ENCODE measurements at places on chromosomes 1 and 21. TPM values are rescaled to one million over a fixed set of nuclear protein-coding genes. Genes with fewer than 3 reads are reported as not detected.

Gene FCRLA
- not detected for total RNA-seq

Gene NBPF14
- total RNA-seq: 29.8 TPM

DNA sequence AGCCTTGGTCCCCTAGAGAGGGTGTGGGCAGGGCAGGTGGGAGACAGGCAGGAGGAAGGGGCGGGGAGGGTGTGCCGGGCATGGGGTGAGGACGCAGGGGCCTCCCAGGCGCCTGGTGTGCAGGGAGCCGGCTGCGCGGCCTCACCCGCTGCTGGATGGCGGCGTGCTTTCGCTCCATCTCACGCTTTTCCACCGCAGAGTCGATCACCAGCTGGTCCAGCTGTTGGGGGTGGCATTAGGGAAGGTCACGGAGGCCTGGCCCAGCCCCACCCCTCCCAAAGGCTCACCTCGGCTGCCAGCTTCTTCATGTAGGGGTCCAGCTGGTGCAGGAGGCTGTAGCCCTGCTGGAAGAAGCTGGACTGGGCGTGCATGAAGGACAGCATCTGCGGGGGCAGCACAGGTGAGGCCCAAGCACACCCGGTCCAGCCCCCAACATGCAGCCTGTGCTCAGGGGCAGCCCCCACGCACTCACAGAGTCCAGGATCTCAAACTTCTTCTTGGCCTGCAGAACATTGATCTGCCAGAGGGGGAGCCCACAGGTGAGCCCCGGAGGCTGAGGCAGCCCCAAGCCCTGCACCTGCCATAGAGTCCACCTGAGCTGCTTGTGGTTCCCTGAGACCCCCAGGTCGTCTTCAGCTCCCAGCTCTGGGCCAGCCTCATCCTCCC lies 7.9 kb downstream of the ACAP3 start:
- no peaks in the 10 kb centered on the region for H3K27me3 ChIP-seq
- no peaks in the 10 kb centered on the region for H3K4me1 ChIP-seq
- no peak overlapping the region for H3K4me3 ChIP-seq
- DNase-seq: no peak
- no peaks in the 10 kb centered on the region for H3K36me3 ChIP-seq

DNA sequence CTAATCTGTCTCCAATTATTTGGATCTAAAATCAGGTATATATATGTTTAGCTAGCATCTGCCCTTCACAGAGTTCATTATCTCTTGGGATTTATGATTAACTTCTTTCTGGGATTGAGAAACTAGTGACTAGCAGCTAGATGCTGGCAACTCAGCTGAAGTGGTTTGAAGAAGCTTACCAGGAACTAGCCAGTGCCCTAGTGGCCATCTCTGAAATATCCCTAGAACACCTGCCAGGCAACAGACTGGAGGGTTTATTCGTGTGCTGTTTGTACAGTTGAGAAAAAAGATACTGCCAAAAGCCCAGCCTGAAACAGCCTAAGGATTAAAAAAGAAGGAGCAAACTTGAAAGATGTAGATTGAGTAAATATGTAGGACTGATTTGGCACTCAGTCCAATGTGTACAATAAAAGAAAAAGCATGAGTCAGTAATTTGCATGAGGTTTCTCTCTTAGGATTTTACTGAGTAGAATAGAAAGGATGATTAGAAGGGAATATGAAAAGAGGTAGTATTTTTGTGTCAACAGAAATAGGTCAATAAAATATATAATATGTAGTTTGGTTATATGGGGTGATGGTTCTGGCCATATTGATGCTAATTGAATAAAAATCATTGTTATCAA lies 1144.6 kb upstream of the ADGRL2 start:
- H3K4me3 ChIP-seq: no peak overlapping the region
- H3K27me3 ChIP-seq: no peaks in the 10 kb centered on the region
- no peak for DNase-seq
- H3K27ac ChIP-seq: no peak overlapping the region
- no peaks in the 10 kb centered on the region for H3K36me3 ChIP-seq

GRCh38 chr1:236685205-236685916 lies 938 bp upstream of the ACTN2 start:
- no peak overlapping the region for H3K27ac ChIP-seq
- no peak for DNase-seq
- peaks cover 8% of the 10 kb centered on the region for H3K4me1 ChIP-seq
- peak overlapping the region; percentile 72 for H3K4me3 ChIP-seq
- peaks cover 61% of the 10 kb centered on the region for H3K27me3 ChIP-seq

- DNase-seq: peak; percentile 39
- H3K36me3 ChIP-seq: peaks cover 26% of the 10 kb centered on the region
- no peaks in the 10 kb centered on the region for H3K4me1 ChIP-seq
- no peak overlapping the region for H3K27ac ChIP-seq
- H3K27me3 ChIP-seq: no peaks in the 10 kb centered on the region
- no peak overlapping the region for H3K4me3 ChIP-seq
Observed at GRCh38 chr1:43414634-43415223, 25.0 kb downstream of the SZT2 start.

GRCh38 chr1:109498161-109498801 lies 4.4 kb downstream of the CYB561D1 start:
- no peak overlapping the region for H3K27ac ChIP-seq
- DNase-seq: no peak
- no peak overlapping the region for H3K4me3 ChIP-seq
- peaks cover 54% of the 10 kb centered on the region for H3K4me1 ChIP-seq
- peaks cover 54% of the 10 kb centered on the region for H3K36me3 ChIP-seq
